ENCODE measurements at places on chromosomes 3 and 15.

- DNase-seq: no peak
Measured at GRCh38 chr3:189143321-189143720, 28.4 kb upstream of the TPRG1 start.

DNA sequence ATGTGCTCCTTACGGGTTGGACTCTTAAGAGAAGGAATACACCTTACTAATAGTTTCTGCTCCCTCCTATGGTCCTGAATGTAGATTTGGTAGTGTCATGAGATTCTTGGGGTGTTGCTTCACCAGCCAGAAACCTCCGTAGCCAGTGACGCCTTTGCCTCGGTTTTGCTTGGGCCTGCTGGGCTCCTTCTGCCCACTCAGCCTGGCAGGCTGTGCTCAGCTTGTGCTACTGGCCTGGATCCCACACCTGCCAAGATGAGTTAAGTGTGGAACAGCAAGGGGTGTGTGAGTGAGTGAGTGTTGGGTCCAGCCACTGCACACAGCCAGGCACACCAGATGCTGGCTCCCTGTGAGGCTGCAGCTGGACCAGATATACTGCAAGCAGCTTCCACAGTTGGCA is 560.1 kb downstream of the NLGN1 start:
- no peak for DNase-seq

DNA sequence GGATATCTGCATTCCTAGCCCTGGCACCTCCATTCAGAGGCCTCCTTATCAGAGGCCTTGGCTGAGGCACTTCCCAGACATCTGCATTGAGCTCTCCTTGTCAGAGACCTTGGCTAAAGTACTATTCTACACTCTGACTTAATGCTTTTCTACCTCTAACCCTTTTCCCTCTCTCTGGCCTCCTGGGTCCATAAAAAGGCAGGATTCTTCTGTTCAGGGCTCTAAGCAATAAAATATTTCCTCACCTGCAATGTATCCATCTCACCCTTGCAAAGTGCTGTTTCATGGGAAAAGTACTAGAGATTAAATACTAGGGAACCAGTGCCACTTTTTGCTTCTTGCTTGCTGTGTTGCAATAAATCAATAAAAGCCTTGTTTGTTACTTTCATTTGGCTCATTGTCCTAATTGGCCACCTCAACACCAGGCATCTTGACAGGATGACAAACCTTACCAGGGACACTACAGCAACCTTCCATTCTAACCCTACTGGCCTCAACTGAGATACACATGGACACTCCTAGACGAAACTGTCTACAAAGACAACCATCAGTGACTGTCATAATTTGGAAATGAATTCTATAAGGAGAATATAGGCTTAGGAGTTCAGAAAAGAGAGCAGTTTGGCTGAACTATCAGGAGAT is 106.5 kb upstream of the SETMAR start:
- DNase-seq: no peak

DNA sequence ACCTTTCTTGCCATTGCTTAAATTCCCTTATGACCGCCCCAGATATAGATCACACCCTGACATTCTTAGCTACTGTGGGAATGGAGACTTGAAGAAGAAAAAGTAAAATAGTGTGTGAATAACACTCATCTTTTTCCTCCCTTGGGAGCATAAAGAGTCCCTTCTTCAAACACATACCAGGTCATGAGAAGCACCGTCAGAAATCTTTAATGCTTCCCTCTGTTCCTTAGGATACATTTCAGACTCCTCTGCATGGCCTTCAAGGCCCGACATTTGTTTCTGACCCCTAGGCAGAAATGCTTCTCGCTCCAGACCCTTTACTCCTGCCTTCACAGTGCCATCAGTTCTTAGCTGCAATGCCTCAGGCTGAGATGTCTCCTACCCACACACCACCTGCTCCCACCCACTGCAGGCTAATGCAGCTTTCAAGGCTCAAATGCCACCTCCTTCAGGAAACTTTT is 143.8 kb upstream of the IL12A start:
- DNase-seq: no peak

GRCh38 chr15:85318732-85319076 is 61.7 kb upstream of the AKAP13 start:
- DNase-seq: no peak

- DNase-seq: no peak
Measured at GRCh38 chr3:118991775-118992174, 42.9 kb downstream of the IGSF11 start.

DNA sequence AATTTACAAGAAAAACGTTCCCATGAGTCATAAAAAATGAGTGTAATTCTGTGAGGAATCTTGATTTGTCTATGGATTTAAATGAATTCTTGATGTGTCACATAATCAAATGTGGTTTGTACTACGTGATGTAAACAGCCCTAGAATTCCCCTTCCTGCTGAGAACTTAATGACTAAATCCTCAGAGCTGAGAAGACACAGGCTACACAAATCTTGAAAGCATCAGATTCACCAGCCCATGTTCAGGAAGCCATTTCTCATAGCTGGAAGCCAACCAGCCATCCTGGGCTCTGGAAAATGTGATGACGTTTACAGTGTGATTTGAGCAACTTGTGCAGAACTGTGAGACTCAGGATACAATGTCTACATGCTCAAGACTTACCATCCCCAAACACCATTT is 193.7 kb upstream of the MME start:
- no peak for DNase-seq

DNA sequence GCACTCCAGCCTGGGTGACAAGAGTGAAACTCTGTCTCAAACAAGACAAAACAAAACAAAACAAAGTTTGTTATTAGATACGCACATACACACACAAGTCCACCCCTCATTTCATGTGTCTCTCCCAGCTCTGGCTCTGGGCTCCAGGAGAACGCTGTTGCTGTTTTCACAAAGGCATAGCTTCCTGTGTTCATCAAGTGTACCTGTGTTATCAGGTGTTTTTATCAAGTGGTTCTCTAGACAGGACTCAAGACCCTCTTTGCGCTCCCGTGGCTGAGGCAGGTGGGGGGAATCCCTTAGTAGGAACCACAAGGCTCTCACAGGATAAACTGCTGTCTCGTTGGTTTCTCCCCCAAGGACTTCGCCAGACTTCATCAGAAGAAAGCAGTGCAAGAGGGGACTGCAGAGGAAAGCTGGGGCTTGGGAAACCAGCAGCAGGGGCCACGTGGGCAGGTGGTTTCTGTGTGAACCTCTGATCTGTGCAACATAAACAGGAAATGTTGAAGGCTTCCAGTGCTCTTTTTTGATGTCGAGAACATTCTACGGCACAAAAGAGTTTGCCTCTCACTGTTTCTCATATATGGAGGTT is 6.9 kb upstream of the PPP1R2 start:
- DNase-seq: no peak

DNA sequence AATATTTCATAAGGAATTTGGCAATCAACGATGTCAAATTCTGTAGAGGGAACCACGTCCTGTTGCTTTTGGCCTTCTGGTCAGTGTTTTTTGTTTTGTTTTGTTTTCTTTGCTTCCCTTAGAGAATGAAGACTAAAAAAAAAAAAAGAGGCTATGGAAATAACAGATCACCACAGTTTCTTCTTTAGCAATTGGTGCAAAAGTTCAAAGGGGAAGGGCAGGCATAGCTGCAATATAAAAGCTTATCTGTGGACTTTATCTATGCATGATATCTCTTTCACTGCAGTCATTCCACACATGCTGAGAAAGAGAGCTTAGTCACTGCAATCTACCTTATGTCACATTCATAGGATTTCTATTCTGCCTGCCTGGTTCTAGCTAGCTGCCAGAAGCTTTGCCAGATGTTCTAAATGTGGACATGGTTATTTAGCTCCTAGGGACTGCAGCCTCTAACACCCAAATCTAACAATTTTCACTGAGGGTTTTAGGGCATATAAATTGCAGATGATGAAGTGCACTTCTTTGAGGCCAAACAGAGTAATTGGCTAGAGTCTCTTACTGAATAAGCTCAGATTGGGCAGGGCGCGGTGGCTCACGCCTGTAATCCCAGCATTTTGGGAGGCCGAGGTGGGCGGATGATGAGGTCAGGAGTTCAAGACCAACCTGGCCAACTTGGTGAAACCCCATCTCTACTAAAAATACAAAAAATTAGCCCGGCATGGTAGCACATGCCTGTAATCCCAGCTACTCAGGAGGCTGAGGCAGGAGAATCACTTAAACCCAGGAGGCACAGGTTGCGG is 637.2 kb downstream of the NTRK3 start:
- DNase-seq: no peak

All from stimulated activated CD4-positive, alpha-beta T cell treated with anti-CD3 and anti-CD28 coated beads, TNF-alpha, amount 100 ng/mL, for 24 hours (primary cell).